ENCODE measurements at places on chromosomes 7 and 10. TPM values are rescaled to one million over a fixed set of nuclear protein-coding genes. Genes with fewer than 3 reads are reported as not detected.
A peak's percentile ranks its signal among the peaks of the same experiment; 100 is the strongest.

GRCh38 chr7:97732565-97733275, 834 bp downstream of the TAC1 start:
- no peaks in the 10 kb centered on the region for H3K27me3 ChIP-seq
- no peak overlapping the region for H3K27ac ChIP-seq
- H3K36me3 ChIP-seq: no peaks in the 10 kb centered on the region
- no peaks in the 10 kb centered on the region for H3K4me1 ChIP-seq
- H3K4me3 ChIP-seq: peak overlapping the region; percentile 43
- DNase-seq: no peak

DNA sequence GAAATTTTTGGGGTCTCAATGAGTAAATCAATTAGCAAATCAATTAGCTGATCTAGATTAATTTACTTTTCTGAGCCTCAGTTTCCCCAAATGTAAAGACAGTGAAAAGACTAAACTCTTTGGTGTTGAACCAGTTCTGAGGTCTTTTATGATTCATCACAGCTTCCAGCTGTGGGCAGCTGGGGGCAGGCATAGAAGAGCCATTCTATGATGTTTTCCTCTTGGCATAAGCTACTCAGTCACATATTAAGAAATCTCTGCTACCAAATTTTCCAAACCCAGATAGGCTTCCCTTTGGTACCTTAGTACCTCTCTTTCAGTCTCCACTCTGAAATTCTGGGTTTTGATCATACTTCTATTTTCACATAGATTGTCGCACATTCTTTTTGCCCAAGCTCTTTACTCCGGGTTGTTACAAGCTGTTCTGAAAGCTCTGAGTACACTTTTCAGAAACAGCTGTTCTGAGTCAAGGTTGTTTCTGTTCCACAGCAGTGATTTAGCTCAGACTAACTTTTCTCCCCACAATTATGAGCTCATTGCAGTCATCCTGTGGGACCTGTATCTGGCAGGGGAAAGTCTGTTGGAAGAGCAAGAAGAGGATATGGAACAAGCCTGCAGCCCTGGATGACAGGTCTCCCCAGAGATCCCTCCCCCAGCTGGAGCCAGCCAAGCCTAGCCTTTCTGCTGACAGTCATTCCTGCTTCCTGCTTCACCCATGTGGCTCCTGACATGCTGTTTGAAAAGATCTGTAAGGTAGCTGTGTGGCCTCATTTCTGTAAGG, 599.6 kb upstream of the GHITM start:
- no peak overlapping the region for H3K4me3 ChIP-seq
- no peaks in the 10 kb centered on the region for H3K36me3 ChIP-seq
- no peak for DNase-seq
- no peaks in the 10 kb centered on the region for H3K4me1 ChIP-seq
- no peaks in the 10 kb centered on the region for H3K27me3 ChIP-seq

DNA sequence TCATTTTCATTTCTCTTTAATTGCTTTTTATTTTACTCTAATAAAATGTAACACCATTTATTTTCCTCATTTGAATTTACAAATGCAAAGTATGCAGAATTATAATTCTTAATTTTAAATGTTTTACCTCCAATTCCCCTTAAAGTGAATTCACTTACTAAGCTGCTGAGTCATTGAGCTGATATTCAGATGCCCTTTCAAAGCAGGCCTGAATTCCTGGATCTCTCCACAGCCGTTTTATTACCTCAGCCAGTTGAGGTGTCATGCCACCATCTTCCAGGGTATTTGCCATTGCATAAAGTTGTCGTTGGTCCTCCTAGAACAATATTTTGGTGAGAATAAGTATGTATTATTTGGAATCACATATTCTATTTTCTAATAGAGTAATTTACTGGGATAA, 33.2 kb downstream of the GNAT3 start:
- H3K36me3 ChIP-seq: no peaks in the 10 kb centered on the region
- no peaks in the 10 kb centered on the region for H3K27me3 ChIP-seq
- H3K27ac ChIP-seq: no peak overlapping the region
- H3K4me1 ChIP-seq: no peaks in the 10 kb centered on the region
- no peak overlapping the region for H3K4me3 ChIP-seq
- DNase-seq: no peak

DNA sequence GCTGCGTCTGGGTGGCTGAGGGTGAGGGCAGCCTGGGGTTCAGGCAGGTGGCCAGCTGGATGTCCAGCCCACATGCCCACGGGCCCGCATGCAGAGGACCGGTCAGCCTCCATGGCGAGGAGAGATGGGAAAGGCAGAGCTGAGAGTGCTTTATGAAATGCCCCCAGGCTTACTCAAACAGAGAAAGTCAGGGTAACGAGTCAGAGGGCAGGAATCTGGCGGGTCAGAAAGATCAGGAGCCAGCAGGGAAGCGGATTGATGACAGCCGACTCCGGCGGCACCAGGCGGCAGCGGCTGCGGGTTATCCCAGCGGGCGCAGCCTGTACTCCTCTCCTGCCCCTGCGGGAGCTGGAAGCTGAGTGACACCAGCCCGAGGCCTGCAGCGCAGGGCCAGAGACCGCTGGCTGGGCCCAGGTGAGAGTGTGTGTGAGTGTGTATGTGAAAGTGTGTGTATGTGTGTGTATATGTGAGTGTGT, 13.4 kb downstream of the SLC13A4 start:
- H3K27ac ChIP-seq: peak overlapping the region; percentile 86
- peaks cover 41% of the 10 kb centered on the region for H3K4me1 ChIP-seq
- H3K27me3 ChIP-seq: no peaks in the 10 kb centered on the region

GRCh38 chr10:78542141-78542489, 508.5 kb downstream of the RPS24 start:
- H3K4me1 ChIP-seq: no peaks in the 10 kb centered on the region
- no peak for DNase-seq
- no peaks in the 10 kb centered on the region for H3K27me3 ChIP-seq
- no peak overlapping the region for H3K27ac ChIP-seq
- H3K4me3 ChIP-seq: no peak overlapping the region

DNA sequence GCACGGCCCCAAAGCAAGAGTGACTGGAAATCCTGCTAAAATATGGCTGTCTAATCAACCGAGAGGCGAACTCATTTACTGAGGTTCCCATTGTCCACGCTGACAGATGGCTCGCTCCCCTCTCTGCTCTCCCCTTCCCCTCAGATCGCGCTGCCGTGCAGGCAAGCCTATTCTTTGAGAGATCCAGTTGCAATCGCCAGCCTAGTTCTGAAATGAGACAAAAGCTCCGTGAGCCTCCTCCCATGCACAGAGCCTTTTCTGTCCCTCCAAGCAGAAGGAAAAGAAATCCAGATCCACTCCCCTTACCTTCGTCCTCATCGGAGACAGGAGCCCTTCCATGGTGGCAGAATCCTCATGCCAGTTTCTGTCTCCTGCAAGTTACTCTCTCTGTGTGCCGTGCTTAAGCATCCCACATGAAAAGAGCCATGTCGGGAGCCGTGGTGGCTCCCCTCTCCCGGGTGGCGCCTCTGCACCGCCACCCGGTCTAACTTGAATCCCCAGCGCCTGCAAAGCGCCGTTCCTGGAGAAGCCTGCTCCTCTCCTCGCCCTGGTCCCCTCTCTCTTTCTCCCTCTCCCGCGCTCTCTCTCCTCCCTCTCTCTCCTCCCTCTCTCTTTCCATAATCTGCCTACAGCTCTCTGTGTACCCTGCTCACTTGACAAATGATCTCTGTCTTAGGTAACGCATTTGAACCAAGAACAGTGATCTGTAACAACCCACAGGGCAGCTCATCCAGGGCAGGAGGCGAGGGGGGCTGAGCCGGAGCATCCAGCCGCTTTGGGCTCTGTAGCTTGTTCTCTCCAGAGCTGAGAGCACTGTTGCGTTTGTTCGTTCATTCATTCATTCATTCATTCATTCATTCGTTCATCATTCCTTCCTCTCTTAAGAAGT, 156.8 kb downstream of the FRMD4A start:
- H3K27ac ChIP-seq: no peak overlapping the region
- H3K27me3 ChIP-seq: no peaks in the 10 kb centered on the region
- DNase-seq: no peak
- peak overlapping the region; percentile 53 for H3K4me3 ChIP-seq
- H3K36me3 ChIP-seq: no peaks in the 10 kb centered on the region
- H3K4me1 ChIP-seq: no peaks in the 10 kb centered on the region

- no peak overlapping the region for H3K27ac ChIP-seq
- no peaks in the 10 kb centered on the region for H3K27me3 ChIP-seq
- no peak overlapping the region for H3K4me3 ChIP-seq
Observed at GRCh38 chr7:126690848-126691751, 561.6 kb downstream of the GRM8 start.

GRCh38 chr7:55156919-55157763, 138.3 kb downstream of the EGFR start:
- H3K27ac ChIP-seq: no peak overlapping the region
- peaks cover 94% of the 10 kb centered on the region for H3K36me3 ChIP-seq
- H3K27me3 ChIP-seq: no peaks in the 10 kb centered on the region

DNA sequence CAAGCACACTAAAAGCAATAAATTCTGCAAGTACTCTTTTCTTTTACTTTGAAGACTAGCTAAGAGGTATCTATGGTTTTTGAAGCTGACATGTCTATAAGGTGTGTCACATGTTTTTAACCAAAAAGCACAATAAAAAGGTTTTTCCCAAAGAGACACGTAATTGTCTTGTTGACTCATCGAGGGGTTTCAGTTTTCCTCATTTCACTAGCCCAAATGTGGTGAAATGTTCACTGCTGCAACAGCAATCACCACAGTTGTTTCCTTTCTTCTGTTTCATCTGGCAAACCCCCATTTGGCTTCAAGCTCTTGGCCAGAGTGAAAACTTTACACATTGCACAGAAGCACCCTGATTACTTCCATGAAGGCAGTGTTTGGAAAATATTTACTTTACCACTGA, 3.8 kb upstream of the HOXA4 start:
- no peaks in the 10 kb centered on the region for H3K27me3 ChIP-seq
- H3K36me3 ChIP-seq: no peaks in the 10 kb centered on the region
- no peak for DNase-seq
- no peaks in the 10 kb centered on the region for H3K4me1 ChIP-seq
- no peak overlapping the region for H3K4me3 ChIP-seq

- DNase-seq: no peak
- no peak overlapping the region for H3K4me3 ChIP-seq
- H3K4me1 ChIP-seq: no peaks in the 10 kb centered on the region
- no peaks in the 10 kb centered on the region for H3K27me3 ChIP-seq
- H3K27ac ChIP-seq: no peak overlapping the region
- H3K36me3 ChIP-seq: no peaks in the 10 kb centered on the region
Observed at GRCh38 chr7:43933902-43934560, 7.8 kb downstream of the UBE2D4 start.

DNA sequence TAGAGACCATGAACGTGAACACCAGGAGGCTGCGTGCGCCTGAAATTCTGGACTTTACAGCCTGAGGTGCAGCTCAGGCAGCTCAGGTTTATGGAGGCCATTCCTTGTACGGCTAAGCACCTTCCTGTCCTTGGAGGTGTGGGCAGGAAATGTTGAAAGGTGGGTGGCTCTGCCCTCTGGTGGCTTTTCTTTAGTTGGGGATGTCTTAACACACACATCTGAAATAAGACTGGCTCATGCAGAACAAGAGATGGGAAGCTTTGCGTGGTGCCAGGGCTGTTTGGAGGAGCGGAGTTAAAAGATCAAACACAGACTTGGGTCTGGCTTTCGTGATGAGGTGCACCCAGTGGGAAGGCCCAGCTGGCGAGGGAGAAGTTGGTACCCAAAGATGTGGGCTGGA, 64.1 kb downstream of the DOCK1 start:
- no peaks in the 10 kb centered on the region for H3K27me3 ChIP-seq
- H3K27ac ChIP-seq: no peak overlapping the region
- no peak for DNase-seq
- H3K4me1 ChIP-seq: peaks cover 2% of the 10 kb centered on the region

DNA sequence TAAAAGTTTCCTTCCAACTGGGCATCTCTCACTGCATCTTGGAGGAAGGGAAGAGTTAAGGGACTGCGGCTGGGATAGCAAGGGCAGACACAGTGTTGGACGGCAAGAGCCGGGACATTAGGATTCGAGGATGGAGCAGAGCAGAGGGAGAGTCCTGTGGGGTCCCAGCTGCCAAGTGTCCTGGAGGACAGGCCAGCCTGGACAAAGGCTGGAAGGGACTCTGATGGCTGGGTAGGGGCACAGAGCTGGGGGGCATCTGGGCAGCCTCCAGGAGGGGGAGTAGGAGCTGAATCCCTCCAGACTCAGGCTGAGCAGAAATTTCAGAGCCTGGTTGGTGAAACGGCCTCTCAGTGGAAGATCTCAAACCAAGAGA, 19.2 kb downstream of the SFTPA1 start:
- H3K27ac ChIP-seq: no peak overlapping the region
- no peaks in the 10 kb centered on the region for H3K36me3 ChIP-seq
- H3K27me3 ChIP-seq: no peaks in the 10 kb centered on the region

DNA sequence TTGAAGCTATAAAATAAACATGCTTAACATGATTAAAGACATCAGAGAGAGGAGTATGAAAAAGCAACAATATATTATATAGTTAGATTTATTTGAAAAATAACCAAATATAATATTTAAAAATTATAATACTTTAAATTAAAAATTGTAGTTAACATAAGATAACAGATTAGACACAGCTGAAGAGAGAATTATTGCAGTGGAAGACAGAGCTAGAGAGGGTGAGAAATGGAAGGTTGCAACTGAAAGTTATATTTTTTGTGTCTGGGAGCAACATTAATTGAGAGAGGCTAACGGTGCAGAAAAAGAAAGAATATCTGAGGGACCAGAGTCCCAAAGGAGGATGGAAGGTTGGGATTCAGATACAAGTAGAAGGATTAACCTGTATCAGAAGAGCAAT, 548.9 kb upstream of the FZD8 start:
- H3K4me3 ChIP-seq: no peak overlapping the region
- H3K4me1 ChIP-seq: no peaks in the 10 kb centered on the region
- DNase-seq: no peak
- no peaks in the 10 kb centered on the region for H3K27me3 ChIP-seq
- no peaks in the 10 kb centered on the region for H3K36me3 ChIP-seq

GRCh38 chr7:66867198-66867790, 53.7 kb upstream of the TMEM248 start:
- H3K4me1 ChIP-seq: no peaks in the 10 kb centered on the region
- no peak overlapping the region for H3K27ac ChIP-seq
- DNase-seq: no peak
- peaks cover 9% of the 10 kb centered on the region for H3K36me3 ChIP-seq
- no peak overlapping the region for H3K4me3 ChIP-seq

GRCh38 chr7:41232086-41232485, 470.8 kb downstream of the INHBA start:
- DNase-seq: no peak
- no peaks in the 10 kb centered on the region for H3K4me1 ChIP-seq
- no peaks in the 10 kb centered on the region for H3K27me3 ChIP-seq
- no peak overlapping the region for H3K27ac ChIP-seq
- no peaks in the 10 kb centered on the region for H3K36me3 ChIP-seq

- H3K27ac ChIP-seq: no peak overlapping the region
- DNase-seq: no peak
- no peaks in the 10 kb centered on the region for H3K27me3 ChIP-seq
- H3K4me1 ChIP-seq: no peaks in the 10 kb centered on the region
Observed at GRCh38 chr7:7344583-7344982, 162.2 kb downstream of the C1GALT1 start.

The CYP2E1 gene
- 11.9 TPM for total RNA-seq

The FOXP2 gene
- total RNA-seq: 11.0 TPM

The EMX2 gene
- not detected for total RNA-seq

The SPDYE1 gene
- total RNA-seq: not detected

All from ascending aorta (tissue), 2 donors.